Hematopoietic multipotent progenitor cell treated with erythropoietin and hydrocortisone succinate and interleukin-3 and kit ligand, for 17 days (in vitro differentiated cells): ENCODE measurements at places on chromosomes 1 and 21.

GRCh38 chr1:185681034-185681633 lies 53.1 kb upstream of the HMCN1 start:
- no peak for DNase-seq

- peak; percentile 65 for DNase-seq
Measured at GRCh38 chr1:26701266-26701994, 5.6 kb downstream of the ARID1A start.

- DNase-seq = no peak
Measured at GRCh38 chr1:22529901-22530621, 33.2 kb upstream of the EPHA8 start.

- peak; percentile 24 for DNase-seq
Measured at GRCh38 chr21:15065392-15066122, 757 bp upstream of the NRIP1 start.

- no peak for DNase-seq
Measured at GRCh38 chr1:162067466-162067865, 2.0 kb upstream of the NOS1AP start.

DNA sequence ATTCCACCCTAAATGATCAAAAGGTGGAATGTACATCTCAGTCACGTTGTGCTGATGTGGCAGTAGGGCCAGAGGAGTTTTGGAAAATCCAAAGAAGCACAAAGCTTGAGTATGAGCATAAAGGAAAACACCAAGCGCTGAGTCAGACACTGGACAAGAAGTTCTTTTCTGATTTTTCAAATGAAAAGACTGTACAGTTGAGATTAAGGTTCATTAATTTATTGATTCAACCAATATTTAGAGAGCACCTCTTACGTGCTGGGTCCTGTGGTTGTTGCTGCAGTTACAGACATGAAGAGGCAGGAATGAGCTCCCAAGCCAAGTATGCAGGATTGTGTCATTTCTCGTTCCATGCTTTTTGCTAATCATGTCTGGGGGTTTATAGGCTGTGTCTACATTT lies 28.9 kb upstream of the APP start:
- DNase-seq = no peak

GRCh38 chr1:17539477-17540254 lies at the start of gene ARHGEF10L:
Gene ARHGEF10L (plus strand): TSS chr1:17539698. CDS start chr1:17580596, 40,898 bp downstream.
- no peak for DNase-seq

- no peak for DNase-seq
Measured at GRCh38 chr1:92881391-92881790, 49.6 kb downstream of the RPL5 start.

DNA sequence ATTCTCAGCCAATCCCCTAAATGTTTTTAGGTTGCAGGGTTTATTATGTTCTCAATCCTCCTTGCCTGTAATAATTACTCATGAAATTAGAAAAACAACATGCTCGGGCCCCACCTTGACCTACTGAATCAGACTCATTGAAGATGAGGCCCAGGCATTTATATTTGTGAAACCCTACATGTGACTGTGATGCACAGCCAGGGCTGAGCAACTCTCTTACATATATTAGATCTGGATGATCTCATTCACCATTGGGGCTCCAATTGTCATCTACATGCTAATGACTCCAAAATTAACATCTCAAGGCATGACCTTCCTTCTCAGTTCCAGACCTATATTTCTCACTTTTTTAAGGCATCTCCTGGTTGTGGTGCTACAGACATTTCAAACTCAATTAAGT lies 103.3 kb downstream of the WDR3 start:
- no peak for DNase-seq

DNA sequence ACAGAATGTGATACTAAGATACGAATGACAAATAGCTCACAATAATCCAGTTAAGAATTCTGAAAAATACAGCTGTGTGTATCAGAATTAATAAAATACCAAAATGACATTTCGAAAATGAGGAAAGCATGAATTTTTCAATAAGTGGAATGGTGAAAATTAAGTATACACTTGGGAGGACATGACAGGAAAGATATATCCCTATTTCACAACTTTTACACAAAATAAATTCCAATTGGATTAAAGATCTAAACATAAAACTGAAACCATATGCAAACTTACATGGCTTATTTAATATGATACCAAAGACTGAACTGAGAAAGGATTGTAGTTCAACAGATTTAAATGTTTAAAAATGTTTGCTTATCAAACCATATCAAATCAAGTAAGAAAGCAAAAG lies 510.4 kb upstream of the ADAMTS5 start:
- DNase-seq = no peak
